ENCODE measurements at places on chromosomes 1 and 21. TPM values are rescaled to one million over a fixed set of nuclear protein-coding genes. Genes with fewer than 3 reads are reported as not detected.

Gene ADAMTS1
- total RNA-seq = 2.9 TPM

- DNase-seq = no peak
Measured at GRCh38 chr1:8364528-8365442, 46.9 kb downstream of the SLC45A1 start.

DNA sequence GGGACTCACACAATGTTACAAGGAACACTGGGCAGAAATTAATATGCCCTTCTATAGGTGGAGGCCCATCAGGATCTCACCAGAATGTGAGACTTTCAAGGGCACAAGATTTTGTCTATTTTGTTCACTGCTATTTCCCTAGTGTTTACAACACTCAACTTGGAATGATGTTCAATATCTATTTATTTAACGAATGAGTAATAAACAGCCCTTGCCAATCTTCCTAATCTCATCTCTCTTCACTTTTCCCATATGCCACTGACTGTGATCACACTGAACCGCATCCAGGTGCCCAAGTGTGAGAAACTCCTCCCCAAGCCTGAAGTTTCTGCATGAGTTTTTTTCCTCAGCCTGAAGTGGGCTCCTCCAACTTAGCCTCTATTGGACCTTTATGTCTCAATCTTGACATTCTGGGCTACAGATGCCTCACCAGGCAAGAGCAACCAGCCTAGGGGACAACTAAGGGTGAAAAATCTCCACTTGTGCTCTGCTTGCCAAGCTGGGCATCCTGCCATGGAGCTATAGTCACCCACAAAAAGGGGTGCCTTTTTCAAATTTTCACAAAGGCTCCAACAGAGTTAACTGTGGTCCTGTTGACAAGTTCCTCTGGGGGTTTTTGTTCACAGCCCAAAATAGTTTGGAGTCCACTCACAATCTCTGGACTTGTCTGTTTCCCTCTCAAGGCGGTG, 105.6 kb downstream of the PLPP3 start:
- no peak for DNase-seq

DNA sequence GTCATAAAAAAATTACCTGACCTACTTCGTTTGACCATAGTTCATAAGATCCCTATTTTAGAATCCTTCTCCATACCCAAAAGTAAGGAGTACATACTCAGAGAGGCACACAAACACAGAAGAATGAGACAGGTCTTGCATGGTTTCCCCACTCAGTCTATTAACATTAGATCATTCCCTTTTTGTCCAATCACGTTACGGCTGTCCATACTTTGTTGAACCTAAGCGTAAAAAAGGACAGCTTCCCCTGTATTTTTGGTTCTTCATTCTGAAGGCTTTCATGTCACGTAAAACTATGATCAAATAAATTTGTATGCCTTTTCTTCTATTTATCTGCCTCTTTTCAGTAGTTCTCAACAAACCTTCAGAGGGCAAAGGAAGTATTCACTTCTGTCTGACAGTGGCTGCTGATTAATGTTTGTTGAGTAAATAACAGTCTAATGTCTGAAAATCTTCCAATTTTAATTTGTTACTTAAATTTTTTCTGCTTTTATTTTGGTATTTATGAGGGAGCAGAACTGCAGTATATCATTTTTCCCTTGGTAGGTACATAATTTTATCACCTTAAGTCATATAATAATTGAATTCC, 16.4 kb downstream of the PKN2 start:
- DNase-seq = no peak

- DNase-seq = no peak
Measured at GRCh38 chr1:44040846-44041245, 9.6 kb upstream of the SLC6A9 start.

Gene RAD54L
- total RNA-seq = 49.0 TPM

DNA sequence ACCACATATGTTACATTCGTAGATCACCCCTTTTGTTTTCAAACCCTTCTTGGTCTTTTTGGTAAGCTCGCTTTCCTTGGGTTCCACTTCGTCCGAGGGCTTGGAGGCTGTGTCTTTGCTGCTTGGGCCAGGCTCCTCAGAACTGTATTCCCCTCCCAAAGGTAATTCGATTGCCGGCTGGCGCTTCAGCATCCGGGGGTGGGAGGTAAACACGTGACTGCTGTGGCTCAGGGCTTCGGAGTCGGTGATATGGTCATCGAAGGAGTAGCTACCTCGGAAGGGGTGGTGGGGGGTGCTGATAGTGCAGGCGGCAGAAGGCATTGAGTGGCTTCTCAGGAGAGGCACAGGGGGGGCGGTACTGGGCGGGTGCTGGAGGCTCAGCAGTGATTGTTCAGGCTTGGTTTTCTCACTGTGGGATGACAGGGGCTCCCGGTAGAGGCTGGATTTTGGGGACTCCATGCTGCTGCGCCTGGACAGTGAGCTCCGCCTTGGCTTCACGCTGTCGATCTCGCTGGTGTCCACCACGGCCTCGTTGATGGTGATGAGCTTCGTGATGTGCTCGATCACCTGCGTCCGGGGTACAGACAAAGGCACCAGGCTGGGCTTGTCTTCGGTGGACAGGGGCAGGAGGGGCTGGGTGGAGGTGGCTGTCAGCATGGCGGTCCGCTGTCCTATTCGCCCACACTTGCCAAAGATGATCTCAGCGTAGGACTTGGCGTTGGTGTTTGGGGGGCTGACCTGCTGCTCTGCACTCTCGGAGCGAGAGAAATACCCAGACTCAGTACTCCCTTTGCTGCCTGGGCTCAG, 98.6 kb upstream of the EDN2 start:
- no peak for DNase-seq

Gene FCRL5
- not detected for total RNA-seq

Gene ZNF695
- total RNA-seq = 1.2 TPM

Gene ICOSLG
- total RNA-seq = 6.0 TPM

DNA sequence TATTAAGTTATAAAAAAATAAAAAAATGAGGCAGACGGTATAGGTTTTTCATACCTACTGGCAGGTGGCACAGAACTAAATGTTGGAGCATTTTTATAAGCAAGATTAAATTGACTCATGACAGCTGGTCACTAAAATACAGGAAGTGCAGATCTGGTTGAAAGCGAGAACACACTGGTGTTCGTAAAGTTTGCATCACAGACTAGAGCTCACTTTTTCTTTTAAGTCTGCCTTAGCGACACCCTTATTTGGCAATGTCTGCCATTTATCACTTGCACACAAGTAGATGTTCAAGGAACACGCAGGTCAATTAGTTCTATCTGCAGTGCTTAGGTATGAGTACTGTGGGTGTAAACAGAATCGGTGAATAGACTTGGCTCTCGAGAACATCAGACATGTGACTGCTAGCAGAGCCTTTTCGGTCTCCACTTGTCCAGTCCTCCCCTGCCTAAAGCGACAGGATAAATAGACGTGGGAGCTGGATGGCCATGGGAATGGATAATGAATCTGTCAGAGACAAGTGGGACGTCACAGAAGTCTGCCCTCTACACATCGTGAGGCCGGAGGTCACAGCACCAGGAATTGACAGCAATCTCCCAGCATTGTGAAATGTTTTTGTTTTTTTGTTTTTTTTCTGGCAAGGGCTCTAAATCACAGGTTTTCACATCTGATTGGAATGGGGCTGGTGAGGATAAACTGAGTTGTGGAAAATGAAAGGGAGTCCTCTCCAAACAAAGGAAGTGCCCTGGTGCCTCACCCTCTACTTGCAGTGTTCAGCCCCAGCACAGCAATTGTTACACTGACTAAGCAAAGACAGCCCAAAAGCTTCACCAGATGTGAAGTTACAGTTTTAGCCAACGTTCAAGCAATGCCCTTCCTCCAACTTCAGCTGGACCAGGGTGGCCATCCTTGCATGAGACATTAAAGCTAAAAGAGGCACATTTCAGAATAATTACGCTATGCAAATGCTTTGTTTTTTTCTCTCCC, 248.9 kb downstream of the NTNG1 start:
- DNase-seq = no peak

GRCh38 chr1:186283374-186283773, 91.7 kb downstream of the TPR start:
- DNase-seq = no peak

Gene OLFML2B
- not detected for total RNA-seq

Gene EPHB2
- total RNA-seq = not detected

DNA sequence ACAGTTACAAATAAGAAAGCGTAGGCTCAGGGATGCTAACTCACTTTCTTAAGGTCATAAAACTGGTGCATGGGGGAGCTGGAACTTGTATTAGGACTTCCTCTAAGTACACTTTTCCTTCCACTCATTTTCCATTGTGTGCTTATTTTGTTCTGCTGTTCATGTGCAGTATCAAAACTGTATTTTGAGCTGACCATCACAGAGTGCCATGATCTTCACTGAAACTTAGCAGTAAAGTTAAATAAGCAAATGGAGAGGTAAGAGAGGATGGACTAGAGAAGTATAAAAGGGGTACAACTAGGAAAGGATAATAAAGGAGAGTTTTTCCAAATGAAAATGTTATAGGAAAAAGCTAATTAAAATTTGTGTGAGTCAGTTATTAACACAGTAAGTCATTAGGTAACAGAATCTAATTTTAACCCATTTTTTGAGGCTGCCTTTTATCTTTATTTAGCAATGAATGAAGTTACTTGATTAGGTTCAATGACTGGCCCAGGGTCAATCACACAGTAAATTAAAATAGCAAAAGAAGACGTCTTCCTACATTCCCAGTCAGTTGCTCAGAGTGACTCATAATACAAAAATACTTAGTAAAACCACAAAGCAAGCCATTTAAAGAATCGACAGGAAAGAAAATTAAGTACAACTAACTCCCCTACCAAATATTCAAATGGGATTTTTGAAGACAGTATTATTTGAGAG, 165.8 kb upstream of the C1orf105 start:
- DNase-seq = no peak

- DNase-seq = no peak
Measured at GRCh38 chr1:226629896-226630550, 81.5 kb downstream of the STUM start.

- no peak for DNase-seq
Measured at GRCh38 chr1:160744199-160744851, 5.3 kb downstream of the SLAMF7 start.

DNA sequence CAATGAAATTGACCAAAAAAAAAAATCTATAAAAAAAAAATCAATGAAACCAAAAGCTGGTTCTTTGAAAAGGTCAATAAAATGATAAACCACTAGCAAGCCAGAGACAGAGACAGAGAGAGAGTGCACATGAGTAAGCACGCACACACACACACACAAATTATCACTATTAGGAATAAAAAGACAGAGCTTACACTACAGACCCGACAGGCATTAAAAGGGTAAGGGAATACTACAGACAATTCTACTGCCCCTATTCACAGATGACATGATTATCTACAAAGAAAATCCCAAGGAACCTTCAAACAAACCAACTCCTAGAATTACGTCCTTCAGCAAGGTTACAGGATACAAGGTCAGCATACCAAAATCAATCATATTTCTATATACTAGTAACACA, 38.6 kb downstream of the TARBP1 start:
- DNase-seq = no peak

DNA sequence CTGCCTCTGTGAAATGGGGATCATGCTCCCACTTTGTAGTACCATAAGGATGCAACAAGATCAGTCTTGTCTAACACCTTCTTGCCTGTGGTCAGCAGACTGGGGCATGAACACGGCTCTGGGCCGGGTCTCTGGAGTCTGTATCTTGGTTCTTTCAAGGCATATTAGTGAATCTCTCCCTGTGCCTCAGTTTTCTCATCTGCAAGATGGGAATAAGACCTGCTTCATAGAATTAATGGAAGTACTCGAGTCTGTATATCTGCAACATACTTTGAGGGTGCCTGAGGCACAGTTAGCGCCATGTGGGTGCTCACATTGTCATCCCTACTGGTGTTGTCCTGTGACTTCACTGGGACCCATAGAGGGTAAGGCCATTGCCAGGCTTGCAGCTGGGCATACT, 84.6 kb downstream of the IGSF21 start:
- DNase-seq = no peak

Gene PTGER3
- 0.43 TPM for total RNA-seq

GRCh38 chr1:182725259-182726255, 41.2 kb upstream of the RGS8 start:
- no peak for DNase-seq

Gene PLEKHN1
- total RNA-seq = 4.0 TPM

DNA sequence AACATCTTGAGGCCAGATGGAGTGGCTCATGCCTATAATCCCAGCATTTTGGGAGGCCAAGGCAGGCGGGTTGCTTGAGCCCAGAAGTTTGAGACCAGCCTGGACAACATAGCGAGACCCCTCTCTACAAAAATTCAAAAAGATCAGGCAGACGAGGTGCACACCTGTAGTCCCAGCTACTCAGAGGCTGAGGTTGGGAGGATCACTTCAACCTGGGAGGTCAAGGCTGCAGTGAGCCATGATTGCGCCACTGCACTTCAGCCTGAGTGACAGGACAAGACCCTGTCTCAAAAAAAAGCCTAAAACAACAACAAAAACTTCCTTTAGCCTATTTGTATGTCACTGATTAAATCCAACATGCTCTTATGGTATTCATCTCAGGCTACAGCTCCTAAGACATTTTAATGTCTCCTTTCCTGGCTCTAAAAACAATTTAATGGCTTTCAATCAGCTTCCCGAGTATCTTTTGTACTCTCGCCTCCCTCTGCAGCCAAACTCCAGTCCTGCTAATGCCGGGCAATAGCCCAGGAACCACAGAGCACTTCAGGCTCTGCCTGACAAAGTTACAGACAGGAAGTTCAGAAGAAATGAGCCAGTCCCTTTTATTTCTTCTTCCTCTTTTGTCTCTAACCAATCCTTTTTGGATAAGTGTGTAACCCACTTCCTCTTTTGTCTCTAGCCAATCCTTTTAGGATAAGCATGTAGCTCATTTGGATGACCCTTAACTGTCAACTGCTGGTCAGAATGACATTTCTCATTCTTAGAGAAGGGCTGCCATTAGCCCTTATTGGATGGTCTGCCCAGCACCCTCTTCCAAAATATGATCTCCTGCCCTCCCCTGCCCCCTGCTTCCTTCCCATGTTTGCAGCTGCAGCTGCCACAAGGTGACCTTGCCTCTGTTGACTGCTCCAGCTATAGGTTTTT, 6.6 kb upstream of the DOP1B start:
- no peak for DNase-seq

GRCh38 chr1:77876884-77877283, 11.5 kb upstream of the NEXN start:
- no peak for DNase-seq

Gene PLPPR4
- total RNA-seq = not detected

GRCh38 chr1:100767176-100767890, 47.8 kb downstream of the VCAM1 start:
- no peak for DNase-seq

- DNase-seq = no peak
Measured at GRCh38 chr1:27863538-27863915, 8.8 kb upstream of the THEMIS2 start.

GRCh38 chr1:56866656-56867055, 12.1 kb downstream of the C8A start:
- DNase-seq = no peak

Gene LRRIQ3
- total RNA-seq = 0.46 TPM

Gene FCER1G
- 0.71 TPM for total RNA-seq

- no peak for DNase-seq
Measured at GRCh38 chr1:87295445-87296110, 33.1 kb upstream of the LMO4 start.

GRCh38 chr21:29104239-29104708, 26.2 kb upstream of the MAP3K7CL start:
- DNase-seq = no peak

Gene MCOLN2
- 142 TPM for total RNA-seq

Gene PRMT2
- 71.0 TPM for total RNA-seq

Gene ACTN2
- total RNA-seq = 0.21 TPM

- DNase-seq = no peak
Measured at GRCh38 chr1:74005533-74005932, 192.4 kb downstream of the LRRIQ3 start.
